ENCODE measurements at places on chromosomes 1 and 21.

GRCh38 chr1:247829656-247830055 is 5.7 kb upstream of the OR14A16 start:
- DNase-seq = no peak

DNA sequence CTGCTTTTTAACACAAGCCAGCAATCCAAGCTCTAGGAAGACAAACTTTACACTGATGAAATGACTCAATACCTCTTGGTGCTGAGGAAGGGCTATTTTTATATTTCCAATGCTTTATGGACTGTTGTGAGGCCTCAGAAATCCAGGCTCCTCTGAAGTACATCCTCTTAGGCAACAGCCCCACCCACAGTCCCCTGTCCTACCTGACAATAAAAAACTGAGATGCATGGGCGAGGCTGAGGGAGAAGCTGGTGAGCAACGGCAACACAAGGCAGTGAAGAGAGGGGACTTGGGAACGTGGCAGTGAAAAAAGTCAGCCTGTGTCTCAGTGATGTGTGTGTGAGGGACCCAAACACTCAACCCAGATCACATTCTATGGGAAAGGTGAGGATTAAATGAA is 10.1 kb upstream of the CPT2 start:
- DNase-seq = no peak

- no peak for DNase-seq
Observed at GRCh38 chr1:30253361-30253760, 470.0 kb downstream of the MATN1 start.

- DNase-seq = no peak
Observed at GRCh38 chr1:238499021-238499420, 608.3 kb upstream of the ZP4 start.

DNA sequence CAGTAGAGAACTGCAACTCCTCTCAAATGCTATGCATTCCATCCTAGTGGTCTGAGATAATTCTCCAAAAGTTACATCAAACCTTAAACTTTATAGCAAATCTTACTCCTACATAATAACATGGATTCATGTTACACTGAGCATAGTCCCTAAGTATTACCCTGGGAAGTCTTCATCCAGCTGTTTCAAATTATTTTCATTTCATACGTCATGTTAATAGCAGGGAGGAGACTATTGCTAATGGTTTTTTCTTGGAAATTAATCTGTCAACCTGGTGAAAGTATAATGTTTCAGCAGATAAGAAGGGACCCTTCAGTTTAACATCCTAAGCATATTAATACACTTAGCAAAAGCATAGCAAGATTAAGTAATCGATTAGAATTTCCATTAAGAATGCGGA is 318.1 kb downstream of the USP25 start:
- DNase-seq = no peak

GRCh38 chr21:46125846-46126301 is 28.0 kb downstream of the COL6A2 start:
- DNase-seq = no peak
